Motor neuron (in vitro differentiated cells): ENCODE measurements at places on chromosomes 11 and 22. TPM values are rescaled to one million over a fixed set of nuclear protein-coding genes. Genes with fewer than 3 reads are reported as not detected.

- no peak for ATAC-seq
These were observed 85.6 kb downstream of the TRIM29 start for GRCh38 chr11:120052196-120052775.

- ATAC-seq = no peak
These were observed 92.5 kb downstream of the C11orf87 start for GRCh38 chr11:109514313-109515018.

- no peak for ATAC-seq
These were observed 121.2 kb downstream of the NCAM1 start for GRCh38 chr11:113082341-113082955.

- no peak for ATAC-seq
These were observed 16.7 kb downstream of the OSBPL5 start for GRCh38 chr11:3148255-3148989.

MGAT3 gene
- total RNA-seq = 19.6 and 28.6 TPM in 2 replicates

GRCh38 chr22:43238526-43239006, 51.6 kb upstream of the TTLL12 start:
- no peak for ATAC-seq

UBQLN3 gene
- total RNA-seq = 0.15 TPM in 1 of 2 replicates, not detected in the other

CCDC83 gene
- total RNA-seq = not detected in 2 replicates

DNA sequence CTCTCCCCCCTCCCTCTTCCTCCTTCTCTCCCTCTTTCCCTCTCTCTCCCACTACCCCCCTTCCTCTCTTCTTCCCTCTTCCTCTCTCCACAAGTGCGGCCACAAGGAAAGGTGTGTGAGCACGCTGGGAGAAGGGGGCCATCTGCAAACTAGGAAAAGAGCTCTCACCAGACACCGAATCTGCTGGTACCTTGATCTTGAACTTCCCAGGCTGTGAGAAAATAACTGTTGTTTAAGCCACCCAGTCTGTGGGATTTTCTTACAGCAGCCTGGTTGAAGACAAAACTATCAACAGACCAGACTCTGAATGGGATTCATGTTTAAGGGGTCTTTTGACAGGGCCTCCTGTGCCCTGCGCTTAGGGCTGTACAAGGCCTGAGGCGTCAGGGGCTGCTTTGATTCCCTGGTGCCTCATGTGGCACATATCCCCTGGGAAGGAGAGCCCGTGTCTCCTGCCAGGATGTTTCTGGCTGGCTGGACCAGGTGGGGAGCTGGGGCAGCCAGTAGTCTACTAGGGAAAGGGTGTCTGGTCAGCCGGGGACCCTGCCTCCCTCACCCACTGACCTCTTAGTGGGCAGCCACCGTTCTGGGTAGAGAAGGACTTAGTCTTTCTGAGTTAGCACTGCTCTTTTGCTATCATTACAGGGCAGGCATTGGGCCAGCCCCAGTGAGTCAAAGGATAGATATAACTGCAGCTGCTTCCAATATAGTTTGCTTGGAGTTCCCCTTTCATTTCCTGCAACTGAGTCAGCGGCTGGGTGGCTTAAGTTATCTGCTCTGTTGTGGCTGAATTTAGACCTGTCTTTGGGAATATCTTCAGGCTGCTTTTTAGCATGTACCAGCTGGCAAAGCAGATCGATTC, 6.2 kb downstream of the PANX1 start:
- ATAC-seq = no peak

DNA sequence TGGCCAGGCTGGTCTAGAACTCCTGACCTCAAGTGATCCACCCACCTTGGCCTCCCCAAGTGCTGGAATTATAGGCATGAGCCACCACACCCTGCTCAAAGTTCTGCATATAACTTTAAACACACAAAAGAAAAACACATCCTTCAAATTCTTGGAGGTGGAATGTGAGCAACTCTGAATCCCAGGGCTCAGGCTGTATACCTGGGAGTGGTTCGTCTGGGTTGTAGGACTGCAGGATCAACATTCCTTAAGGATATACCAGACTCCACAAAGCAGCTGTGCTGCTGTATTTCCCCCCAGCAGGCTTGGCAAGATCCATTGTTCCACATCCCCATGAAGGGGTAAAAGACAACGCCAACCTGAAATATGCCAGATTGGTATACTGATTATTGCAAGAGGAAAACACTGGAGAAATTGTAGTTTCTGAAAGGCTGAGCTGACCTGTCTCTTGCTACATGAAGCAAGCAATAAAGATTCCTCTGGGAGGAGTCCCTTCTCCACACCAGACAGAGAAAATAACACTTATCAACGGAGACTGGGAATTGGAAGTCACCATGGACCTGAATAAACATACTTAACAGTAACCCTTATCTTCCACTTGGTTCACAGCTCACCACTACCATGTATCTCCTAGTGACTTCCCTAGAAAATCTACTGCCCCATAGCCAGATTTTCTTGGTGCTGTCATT, 12.2 kb upstream of the RPS3 start:
- ATAC-seq = no peak
